HCT116 (cell line): ENCODE measurements at places on chromosomes 7 and 10. TPM values are rescaled to one million over a fixed set of nuclear protein-coding genes. Genes with fewer than 3 reads are reported as not detected.
A peak's percentile ranks its signal among the peaks of the same experiment; 100 is the strongest.

DNA sequence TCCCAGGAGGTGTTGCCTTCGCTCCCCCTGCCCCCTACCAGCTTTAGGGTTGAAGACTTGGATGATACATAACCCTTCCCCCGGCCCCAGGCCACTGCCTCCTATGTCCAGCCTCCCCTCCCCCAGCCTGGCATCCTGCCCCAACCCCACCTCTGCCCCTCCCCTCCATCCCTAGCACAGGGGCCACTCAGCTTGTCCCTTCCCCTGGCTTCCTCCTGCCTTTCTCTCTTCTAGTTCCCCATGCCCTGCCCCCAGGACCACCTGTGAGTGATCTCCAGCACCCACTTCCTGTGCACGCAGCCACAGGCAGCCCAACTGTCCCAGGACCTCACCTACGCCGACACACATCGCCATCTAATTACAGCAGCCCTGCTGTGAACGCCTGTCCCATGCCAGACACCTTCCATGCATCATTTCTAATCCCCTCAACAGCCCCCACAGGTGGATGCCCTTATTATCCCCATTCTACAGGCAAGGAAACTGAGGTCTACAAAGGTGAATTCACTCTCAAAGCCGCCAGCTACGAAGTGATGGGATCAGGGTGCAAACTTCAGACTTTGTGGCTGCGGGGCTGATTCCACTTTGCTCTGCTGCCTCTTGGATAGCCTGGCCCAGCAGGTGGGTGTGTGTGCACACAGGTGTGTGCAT lies 82.4 kb upstream of the CHST15 start:
- DNase-seq = no peak

- DNase-seq = no peak
Measured at GRCh38 chr10:89916468-89917215, 215.3 kb downstream of the KIF20B start.

- DNase-seq = no peak
Measured at GRCh38 chr10:109588259-109588658, 335.1 kb downstream of the XPNPEP1 start.

GRCh38 chr7:23295401-23295697 lies 3.8 kb upstream of the MALSU1 start:
- DNase-seq = no peak

- no peak for DNase-seq
Measured at GRCh38 chr10:58846856-58847255, 329.6 kb upstream of the PHYHIPL start.

DNA sequence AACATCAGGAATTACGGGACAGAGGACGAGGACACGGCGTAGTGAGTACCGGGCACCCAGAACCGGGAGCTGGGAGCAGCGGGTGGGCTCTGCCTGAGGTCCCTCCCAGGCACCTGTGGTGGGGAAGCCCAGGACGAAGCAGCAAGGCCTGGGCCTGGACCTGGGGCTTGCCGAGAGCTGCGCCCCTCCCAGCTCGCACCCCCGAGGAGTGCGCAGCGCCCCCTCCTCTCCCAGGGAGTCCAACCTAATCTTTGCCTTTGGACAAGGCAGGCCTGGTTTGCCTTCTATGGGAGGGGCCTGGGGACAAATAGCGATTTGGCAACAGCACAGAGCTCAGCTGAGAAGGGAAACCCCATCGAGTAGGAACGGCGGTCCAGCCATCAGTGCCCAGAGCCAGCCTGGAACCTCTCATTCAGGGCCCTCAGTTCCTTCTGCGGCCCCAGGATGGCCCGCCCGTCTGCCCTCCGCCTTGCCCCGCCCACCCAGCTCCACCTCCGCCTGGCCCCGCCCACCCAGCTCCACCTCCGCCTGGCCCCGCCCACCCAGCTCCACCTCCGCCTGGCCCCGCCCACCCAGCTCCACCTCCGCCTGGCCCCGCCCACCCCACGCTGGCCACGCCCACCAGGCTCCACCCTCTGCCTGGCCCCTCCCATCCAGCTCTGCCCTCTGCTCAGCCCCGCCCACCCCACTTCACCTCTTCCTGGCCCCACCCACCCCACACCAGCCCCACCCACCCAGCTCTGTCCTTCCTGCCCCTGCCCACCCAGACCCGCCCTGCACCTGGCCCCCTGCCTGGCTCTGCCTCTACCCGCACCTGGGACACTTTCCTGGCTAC lies 32.5 kb upstream of the KNDC1 start:
- peak; percentile 1 for DNase-seq

GRCh38 chr7:48158404-48158803 lies 12.9 kb upstream of the ABCA13 start:
- DNase-seq = no peak

DNA sequence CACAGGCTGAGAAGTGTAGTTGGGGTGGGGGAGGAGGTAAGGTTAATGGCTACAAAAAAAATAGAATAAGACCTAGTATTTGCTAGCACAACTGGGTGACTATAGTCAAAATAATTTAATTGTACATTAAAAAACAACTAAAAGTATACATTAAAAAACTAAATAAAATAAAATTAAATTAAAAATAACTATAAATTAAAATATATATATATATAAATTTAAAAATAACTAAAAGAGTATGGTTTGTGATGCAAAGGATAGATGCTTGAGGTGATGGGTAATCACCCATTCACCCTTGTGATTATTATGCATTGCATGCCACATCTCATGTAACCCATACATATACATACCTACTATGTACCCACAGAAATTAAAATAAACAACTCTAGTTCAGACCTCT lies 762.5 kb downstream of the SORCS1 start:
- DNase-seq = no peak

GRCh38 chr7:142885311-142886230 lies at the start of gene TRPV6:
TSS of gene TRPV6 (minus strand) at chr7:142885745.
- peak; percentile 22 for DNase-seq

DNA sequence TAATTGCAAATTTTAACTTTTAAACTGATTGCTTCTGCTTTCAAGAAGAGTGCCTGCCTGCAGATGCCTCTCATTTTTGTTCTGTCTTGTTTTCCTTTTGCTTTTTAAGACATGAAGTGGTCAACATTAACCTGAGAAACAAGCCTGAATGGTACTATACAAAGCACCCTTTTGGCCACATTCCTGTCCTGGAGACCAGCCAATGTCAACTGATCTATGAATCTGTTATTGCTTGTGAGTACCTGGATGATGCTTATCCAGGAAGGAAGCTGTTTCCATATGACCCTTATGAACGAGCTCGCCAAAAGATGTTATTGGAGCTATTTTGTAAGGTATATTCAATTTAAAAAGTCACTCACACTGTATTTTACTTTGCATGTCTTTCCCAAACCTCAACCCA lies 8.8 kb downstream of the GSTO2 start:
- no peak for DNase-seq

The MYH16 gene
- 0.57 TPM for total RNA-seq

GRCh38 chr10:84391326-84391725 lies 62.9 kb downstream of the CCSER2 start:
- no peak for DNase-seq

The GTF2I gene
- total RNA-seq = 164 TPM

The NODAL gene
- 0.30 TPM for total RNA-seq

- DNase-seq = no peak
Measured at GRCh38 chr7:75033064-75033463, 40.5 kb downstream of the RCC1L start.

The TMUB1 gene
- total RNA-seq = 75.8 TPM

The H2BK1 gene
- 0.69 TPM for total RNA-seq

GRCh38 chr7:106071999-106072714 lies 40.0 kb downstream of the SYPL1 start:
- DNase-seq = no peak

DNA sequence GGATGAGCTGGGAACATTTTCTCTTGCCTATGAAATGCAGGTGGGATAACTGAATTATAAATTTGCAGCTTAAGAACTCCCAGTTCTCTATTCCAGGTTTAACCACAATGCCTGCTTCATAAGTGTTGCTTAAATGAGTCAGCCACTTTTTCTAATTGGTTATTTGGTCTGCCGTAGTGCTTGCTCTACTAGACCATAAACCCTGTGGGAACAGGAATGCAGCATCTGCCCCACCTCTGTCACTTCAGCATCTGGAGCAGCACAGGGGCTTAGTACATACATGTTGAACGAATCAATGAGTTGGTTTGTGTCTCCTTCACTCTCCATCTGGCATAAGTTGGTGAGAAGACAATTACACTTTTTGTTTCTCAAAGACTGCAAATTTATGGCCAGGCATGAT lies 95.2 kb upstream of the PTER start:
- DNase-seq = no peak
